ENCODE measurements at places on chromosomes 11 and 22.

DNA sequence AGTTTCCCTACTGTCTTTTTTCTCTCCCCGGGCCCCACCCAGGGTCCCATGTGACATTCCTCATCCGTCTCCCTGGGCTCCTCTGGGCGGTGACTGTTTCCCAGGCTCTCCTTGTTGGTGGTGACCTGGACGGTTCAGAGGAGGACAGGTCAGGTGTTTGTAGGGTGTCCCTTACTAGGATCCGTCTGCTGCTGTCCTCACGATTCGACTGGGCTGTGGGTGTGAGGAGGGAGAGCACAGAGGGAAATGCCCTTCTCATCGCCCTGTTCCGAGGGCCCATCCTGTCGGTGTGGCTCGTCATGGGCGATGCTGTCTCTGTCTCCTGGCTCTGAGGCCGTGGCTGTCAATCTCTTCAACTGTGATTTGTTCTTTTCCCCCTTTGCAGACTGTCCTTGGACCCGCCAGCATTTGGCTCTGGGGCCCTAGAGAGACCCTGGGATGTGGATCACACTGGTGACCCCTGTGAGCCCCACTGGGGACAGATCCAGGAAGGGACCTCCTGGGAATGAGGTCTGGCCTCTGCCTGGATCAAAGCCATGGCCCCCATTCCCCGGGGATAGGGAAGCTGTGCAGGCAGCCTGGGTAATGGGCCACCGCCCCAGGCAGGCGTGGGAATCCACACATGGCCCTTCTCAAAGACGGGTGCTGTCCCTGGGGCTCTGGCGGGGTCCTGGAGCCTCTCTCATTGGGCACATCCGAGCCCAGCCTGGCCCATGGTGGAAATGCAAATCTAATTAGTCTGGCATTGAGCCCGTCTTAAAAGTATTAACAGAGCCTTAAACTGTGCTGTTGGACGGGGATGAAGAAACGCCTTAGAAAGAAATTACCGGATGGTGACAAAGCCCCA is 46.8 kb upstream of the KCNQ1OT1 start:
- H3K27me3 ChIP-seq, result no peaks in the 10 kb centered on the region
- H3K4me1 ChIP-seq, result no peaks in the 10 kb centered on the region
- no peaks in the 10 kb centered on the region for H3K36me3 ChIP-seq
- DNase-seq, result no peak
- no peak overlapping the region for H3K4me3 ChIP-seq

DNA sequence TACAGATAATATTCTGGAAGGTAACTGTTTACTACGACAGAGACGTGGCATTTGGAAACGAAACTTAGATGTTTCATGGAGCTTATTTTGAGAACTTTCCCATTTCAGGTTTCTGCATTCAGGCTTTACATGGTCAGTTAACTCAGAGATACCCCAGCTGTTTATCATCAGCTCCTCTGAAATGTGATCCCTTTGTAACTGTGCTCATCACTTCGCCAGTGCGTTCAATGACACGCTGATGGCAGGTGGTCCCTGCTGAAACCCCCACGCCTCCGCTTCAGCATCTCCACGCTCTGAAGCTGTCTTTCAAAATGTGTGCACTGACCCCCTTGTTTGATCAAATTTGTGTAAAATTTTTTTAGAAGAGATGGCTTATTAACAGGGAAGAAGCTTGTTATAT is 30.5 kb downstream of the ALG12 start:
- no peak for DNase-seq
- peaks cover 89% of the 10 kb centered on the region for H3K36me3 ChIP-seq
- peaks cover 5% of the 10 kb centered on the region for H3K4me1 ChIP-seq
- H3K4me3 ChIP-seq, result no peak overlapping the region

DNA sequence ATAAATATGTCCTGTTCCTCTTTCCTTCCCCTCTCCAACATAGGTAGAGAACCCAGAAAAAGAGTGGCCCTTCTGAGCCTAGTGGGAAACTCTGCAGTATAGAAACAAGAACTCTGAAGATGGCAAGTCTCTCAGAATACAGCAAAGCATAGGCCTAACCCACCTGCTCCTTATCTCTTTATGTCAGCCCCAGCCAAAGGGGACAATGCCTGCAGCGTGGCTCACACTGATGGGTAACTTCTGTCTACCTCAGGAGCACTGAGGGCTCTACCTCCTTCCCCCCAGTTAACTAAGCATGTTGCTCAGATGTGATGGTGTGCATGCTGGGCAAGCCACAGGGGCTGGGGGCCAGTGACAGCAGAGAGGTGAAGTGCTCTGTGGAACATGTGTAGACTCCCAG is 4.9 kb upstream of the NRIP3 start:
- no peak overlapping the region for H3K4me3 ChIP-seq
- no peak for DNase-seq
- H3K27me3 ChIP-seq, result peaks cover 75% of the 10 kb centered on the region

DNA sequence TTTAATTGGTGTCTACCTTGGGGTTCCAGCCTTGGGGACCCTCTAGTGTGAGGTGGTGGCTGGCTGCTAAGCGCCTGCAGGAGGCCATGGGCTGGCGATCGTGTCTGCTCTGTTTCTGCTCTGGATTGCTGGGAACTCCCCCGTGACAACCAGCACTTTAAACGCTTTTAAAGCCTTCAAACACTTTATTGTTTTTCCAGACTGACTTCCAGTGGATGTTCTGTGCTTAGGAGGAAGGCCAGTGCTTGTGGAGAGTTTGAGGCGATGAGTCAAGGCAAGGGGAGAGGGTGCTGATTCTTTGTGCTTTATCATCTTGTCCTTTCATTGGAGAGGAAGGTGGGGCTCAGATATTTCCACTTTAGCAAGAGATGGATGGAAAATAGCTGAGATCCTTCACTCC is 81.6 kb downstream of the FLI1 start:
- no peaks in the 10 kb centered on the region for H3K27me3 ChIP-seq
- no peak for DNase-seq
- H3K27ac ChIP-seq, result peak overlapping the region; percentile 6
- no peak overlapping the region for H3K4me3 ChIP-seq
- H3K4me1 ChIP-seq, result peaks cover 12% of the 10 kb centered on the region

GRCh38 chr11:86888164-86889000 is 66.8 kb downstream of the FZD4 start:
- no peak overlapping the region for H3K27ac ChIP-seq
- peaks cover 4% of the 10 kb centered on the region for H3K27me3 ChIP-seq
- DNase-seq, result no peak
- no peak overlapping the region for H3K4me3 ChIP-seq
- no peaks in the 10 kb centered on the region for H3K4me1 ChIP-seq

GRCh38 chr11:17741487-17741886 is 6.9 kb downstream of the KCNC1 start:
- H3K36me3 ChIP-seq, result no peaks in the 10 kb centered on the region
- H3K4me3 ChIP-seq, result no peak overlapping the region
- H3K4me1 ChIP-seq, result no peaks in the 10 kb centered on the region
- no peak overlapping the region for H3K27ac ChIP-seq

- peaks cover 10% of the 10 kb centered on the region for H3K36me3 ChIP-seq
- H3K4me3 ChIP-seq, result no peak overlapping the region
- H3K4me1 ChIP-seq, result peaks cover 17% of the 10 kb centered on the region
- no peak for DNase-seq
These were observed 107.3 kb downstream of the FCHSD2 start for GRCh38 chr11:73034777-73035176.

DNA sequence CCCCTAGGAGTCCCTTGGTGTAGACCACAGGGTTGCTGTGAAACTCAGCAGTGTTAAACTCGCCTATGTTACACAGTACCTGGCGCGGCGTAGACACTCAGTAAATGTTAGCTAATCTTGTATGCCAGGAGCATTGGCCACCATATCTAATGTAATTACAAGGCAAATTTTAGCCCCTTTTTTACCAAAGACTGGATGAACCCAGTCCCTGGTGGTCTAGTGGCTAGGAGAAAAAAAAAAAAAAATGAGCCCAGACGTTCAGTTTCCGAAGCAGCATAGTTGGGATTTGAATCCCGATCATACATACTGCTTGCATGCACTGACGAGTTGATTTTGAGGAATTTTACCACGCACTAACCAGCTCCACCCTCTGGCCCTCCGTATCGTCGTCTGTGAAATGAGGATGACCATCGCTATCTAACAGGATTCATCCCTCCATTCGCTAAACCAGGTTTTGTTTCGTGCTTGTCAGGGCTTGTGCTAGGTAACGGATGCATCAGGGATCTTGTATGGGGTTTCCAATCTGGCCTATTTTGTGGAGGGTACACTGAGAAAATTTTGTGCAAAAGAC is 688 bp downstream of the PTS start:
- peak overlapping the region; percentile 89 for H3K4me3 ChIP-seq
- peaks cover 18% of the 10 kb centered on the region for H3K4me1 ChIP-seq
- DNase-seq, result no peak
- H3K27me3 ChIP-seq, result peaks cover 2% of the 10 kb centered on the region
- peaks cover 40% of the 10 kb centered on the region for H3K36me3 ChIP-seq
- peak overlapping the region; percentile 86 for H3K27ac ChIP-seq

DNA sequence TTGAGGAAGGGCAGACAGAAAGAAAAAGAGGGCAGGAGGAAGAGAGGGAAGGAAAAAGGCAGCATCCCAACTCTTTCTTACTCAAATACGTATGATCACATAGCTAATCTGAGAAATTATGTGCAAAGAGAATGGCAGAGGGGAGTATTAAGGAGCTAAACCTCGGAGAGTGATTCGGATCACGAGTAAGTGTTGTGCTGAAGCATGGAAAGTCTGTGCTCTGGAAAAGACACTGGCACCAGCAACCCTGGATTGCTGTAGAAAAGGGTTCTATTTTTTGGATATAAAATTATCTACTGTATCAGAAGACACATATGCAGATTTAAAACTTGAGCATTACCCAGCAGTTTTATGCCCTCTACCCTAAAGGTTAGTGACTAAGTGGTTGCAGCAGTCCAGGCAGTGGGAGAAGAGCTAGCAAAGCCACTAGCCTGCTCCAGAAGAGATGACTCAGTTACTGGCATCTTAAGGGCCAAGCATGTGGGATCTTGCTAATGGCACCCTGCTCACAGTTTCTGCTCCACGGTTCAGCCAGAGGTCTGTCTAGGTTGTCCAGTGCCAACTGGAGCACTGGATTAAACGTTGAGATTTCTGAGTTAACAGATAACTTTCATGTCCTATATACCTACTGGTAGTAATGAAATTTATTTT is 151.7 kb downstream of the SWAP70 start:
- H3K27me3 ChIP-seq, result no peaks in the 10 kb centered on the region
- H3K36me3 ChIP-seq, result no peaks in the 10 kb centered on the region
- H3K27ac ChIP-seq, result no peak overlapping the region
- no peak for DNase-seq
- H3K4me1 ChIP-seq, result no peaks in the 10 kb centered on the region
- H3K4me3 ChIP-seq, result no peak overlapping the region

DNA sequence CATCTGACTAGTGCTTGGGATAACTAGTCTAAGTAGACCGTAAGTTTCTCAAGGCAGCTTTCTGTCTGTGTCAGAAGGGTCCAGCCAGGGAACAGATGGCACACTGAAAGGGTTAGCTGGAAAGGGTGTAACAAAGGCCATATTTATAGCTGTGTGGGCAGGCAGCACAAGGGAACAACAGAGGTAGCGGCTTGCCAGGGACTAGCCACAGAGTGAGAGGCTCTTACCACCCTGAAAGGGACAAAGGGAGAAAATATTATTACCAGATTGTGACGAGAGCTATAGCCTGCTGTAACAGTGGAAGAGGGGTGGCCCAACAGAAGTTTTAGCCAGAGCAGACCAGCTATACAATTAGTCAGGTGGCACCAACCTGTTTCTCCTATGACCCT is 129.4 kb downstream of the CCDC34 start:
- DNase-seq, result no peak
- H3K4me3 ChIP-seq, result no peak overlapping the region
- no peak overlapping the region for H3K27ac ChIP-seq
- no peaks in the 10 kb centered on the region for H3K36me3 ChIP-seq
- H3K27me3 ChIP-seq, result no peaks in the 10 kb centered on the region
- H3K4me1 ChIP-seq, result no peaks in the 10 kb centered on the region

DNA sequence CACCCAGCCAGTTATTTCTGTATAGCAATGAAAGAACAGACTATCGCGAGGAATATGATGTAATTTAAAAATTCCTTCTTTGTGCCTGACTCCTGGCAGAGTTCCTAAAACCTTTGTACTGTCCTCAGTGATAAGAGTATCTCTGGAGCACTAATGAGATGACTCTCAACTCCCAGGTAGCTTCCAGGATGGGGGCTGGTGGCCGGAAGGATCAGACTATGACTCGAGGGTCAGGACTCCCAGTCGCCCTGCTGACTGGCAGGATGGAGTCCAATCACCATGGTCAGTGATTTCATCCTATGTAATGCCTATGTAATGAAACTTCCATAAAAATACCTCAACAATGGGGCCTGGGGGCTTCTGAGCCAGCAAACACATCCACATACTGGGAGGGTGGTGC is 135.1 kb downstream of the SHANK2 start:
- H3K27me3 ChIP-seq, result peaks cover 1% of the 10 kb centered on the region
- no peak overlapping the region for H3K4me3 ChIP-seq
- no peak for DNase-seq

DNA sequence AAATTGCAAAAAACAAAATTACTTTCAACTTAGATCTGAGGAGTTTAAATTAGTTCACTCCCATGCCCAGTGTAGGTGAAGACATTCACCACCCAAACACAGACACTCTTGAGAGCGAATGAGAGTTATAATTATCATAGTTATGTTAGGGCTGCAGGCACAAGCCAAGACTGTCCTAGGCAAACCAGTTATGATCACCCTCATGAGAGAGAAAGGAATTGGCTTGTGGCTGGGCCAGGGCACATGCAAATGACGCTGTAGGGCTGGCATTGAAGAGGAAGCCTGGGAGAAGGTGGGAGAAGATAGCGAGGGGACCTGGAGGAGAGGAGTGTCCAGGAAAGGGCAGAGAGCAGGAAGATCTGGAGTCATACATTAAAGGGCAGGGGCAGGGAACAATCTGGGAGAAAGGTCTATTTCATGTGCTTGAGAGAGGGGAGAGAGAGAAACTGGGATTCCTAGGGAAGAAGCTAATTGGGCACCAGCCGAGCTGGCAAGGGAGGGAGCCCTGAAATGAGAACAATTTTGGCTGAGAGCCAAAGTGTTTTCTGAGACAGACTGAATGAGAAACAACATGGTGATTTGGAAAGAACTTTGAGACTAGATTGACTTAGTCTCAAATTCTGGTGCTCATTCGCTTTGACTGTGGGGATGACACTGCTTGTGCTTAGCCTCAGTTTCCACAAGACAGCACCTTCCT is 279.9 kb downstream of the KIRREL3 start:
- no peaks in the 10 kb centered on the region for H3K27me3 ChIP-seq
- no peaks in the 10 kb centered on the region for H3K4me1 ChIP-seq
- H3K36me3 ChIP-seq, result no peaks in the 10 kb centered on the region
- no peak overlapping the region for H3K27ac ChIP-seq
- no peak for DNase-seq

GRCh38 chr11:3159296-3160190 is 5.6 kb downstream of the OSBPL5 start:
- H3K4me3 ChIP-seq, result no peak overlapping the region
- H3K36me3 ChIP-seq, result no peaks in the 10 kb centered on the region
- H3K27ac ChIP-seq, result no peak overlapping the region

All from activated T-helper 2 cell treated with anti-CD3 and anti-CD28 coated beads, Interferon-gamma antibody, Interleukin-2, Interleukin-4, amounts not matched to agents 10 μg/mL and 5 μg/mL and 100 μg/mL, durations not matched to agents 14 hours and 24 hours and 36 hours (primary cell).